ENCODE measurements at places on chromosomes 1 and 21. TPM values are rescaled to one million over a fixed set of nuclear protein-coding genes. Genes with fewer than 3 reads are reported as not detected.

- DNase-seq: no peak
These were observed 538.8 kb downstream of the MATN1 start for GRCh38 chr1:30184393-30185141.

DNA sequence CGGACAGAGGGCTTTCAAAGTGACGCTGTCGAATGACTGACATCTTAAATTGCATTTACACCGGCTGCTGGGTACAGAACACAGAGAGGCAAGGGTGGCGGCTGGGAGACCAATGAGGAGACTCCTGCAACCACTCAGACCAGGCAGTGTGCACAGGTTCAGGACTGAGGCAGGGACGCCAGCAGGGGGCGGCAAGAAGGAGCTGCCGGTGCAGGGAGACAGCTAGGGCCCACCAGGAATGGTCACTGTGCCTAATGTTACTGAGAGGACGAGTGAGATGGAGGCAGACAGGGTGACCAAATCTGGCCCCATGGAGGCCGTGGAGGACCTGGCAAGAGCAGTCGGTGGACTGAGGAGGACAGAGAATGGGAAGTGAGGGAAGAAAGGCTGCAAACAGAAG lies 23.5 kb downstream of the GLIS1 start:
- peak; percentile 40 for DNase-seq

GRCh38 chr1:162080472-162081015 lies 11.1 kb downstream of the NOS1AP start:
- DNase-seq: peak; percentile 24

DNA sequence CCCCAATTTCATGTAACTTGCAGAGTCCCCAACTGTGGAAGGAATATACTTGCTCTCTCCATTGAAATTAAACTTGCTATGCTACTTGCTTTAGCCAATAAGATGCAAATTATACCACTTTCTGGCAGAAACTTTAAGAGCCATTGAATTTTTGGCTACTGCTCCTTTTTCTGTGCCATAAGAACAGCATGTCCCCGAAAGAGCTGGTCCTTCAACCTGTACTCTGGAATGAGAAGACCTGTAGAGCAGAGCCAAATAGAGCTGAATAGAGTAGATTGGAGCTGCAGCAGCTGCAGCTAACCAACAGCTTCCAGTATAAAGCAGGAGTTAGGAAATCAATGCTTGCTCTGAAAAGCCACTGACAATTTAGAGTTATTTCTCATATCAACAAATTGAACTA lies 472.3 kb upstream of the B3GALT2 start:
- DNase-seq: no peak

Gene TCHHL1
- total RNA-seq: not detected

Gene PDE4B
- 2.8 TPM for total RNA-seq

DNA sequence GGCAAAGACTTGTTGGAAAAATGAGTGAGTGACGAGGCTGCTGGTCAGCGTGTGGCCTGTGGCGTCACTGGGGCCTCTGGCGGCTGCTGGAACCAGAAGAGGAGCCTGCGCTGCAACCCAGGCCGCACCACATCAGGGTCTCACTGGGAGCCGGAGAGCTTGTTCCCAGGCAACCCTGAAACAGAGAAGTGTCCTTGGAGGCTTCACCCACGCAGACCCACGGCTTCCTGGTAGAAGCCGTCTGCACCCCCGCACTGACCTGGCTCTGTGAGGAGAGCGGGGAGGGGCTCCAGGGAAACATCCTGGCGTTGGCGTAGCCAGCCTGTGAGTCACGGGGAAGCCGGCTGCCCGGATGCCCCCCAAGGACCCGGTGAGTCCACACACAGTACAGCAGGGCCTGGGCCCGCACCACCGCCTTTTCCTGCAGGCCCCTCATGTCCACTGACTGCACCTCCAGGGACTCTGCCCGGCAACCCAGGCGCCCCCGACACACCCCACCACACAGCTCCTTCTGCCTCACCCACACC lies 57.4 kb downstream of the COL6A1 start:
- peak; percentile 32 for DNase-seq

- peak; percentile 38 for DNase-seq
These were observed 62.3 kb downstream of the COL18A1 start for GRCh38 chr21:45467221-45467779.

GRCh38 chr1:19204446-19205266 lies 5.4 kb downstream of the UBR4 start:
- no peak for DNase-seq

DNA sequence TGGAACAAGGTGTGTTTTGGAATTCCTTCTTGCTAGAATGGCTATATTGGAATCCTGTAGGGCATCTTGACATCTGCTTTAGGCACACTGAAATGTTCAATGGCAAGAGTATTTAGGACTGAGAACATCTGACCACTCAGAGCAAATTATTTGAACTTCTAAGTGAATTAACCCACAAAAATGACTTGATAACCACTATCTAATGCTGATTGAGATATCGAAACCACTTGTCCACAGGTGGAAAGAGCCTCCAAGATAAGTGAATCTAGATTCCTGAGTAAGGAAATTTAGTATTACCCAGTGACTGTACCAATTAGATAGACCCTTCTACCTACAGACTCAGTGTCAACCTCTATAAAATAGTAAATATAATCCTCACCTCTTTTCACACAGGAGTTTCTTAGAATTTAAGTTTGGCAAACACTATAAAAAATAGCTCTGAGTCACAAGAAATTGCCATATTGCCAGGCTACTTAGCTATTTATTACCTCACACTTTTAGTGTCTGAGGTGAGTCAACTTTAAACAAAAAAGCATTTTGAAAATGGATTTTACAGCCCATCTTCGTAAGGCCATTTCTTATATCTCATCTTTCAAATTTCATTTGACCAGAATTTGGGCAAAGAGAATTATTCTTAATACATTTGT lies 421.8 kb downstream of the PTBP2 start:
- peak; percentile 66 for DNase-seq

Gene VHLL
- total RNA-seq: 0.49 TPM

GRCh38 chr1:205068001-205068400 lies 16.3 kb downstream of the TMEM81 start:
- DNase-seq: no peak

DNA sequence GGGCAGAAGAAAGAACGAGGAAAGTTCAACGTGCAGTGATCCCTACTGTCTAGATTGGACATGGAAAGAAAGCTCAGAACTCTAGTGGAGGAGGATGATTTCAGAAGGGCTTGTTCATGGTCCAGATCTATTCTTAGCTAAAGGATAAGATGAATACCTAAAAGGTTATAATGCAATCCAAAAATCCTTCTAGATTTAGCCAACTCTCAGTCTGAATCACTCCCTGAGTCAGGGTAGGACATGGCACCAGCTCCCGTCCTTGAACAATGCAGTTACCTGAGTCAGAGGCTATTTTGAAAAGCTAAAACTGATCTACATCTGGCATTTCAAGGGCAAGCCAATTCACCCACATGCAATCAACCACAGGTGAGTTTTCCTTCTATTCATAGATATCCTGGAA lies 38.8 kb upstream of the HIVEP3 start:
- peak; percentile 85 for DNase-seq
